ENCODE measurements at places on chromosomes 3 and 15.

DNA sequence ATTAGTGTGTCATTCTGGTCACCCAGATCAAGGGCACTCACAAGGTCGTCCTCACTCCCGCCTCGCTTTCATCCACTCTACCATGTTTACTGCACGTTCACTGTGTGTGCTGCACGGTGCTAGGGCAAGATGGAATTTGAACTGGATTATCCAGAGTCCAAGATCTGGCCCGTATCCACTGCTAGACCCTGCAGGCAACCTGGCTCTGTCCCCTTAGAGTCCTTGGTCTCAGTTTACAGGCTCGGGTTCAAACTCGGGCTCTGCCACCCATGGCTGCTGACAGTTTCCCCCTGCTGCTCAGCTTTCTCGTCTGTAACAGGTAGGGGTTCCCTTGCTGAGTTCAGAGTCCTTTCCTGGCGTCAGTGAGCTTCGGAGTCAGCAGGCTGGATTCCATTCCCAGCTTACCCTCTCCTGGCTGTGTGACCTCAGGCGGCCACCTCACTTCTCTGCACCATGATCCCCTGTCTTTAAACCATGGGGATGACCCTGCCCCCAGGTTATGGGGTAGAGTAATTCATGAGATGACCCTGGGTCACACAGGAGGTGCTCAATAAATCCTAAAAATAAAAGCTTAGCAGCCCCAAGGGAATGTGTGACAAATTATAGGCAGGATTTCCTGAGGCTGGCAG lies 79.6 kb upstream of the SLC6A6 start:
- DNase-seq = no peak

- DNase-seq = no peak
Observed at GRCh38 chr3:100932491-100932890, 60.7 kb downstream of the ABI3BP start.

GRCh38 chr3:180571831-180572598 lies 29.9 kb upstream of the TTC14 start:
- DNase-seq = no peak

DNA sequence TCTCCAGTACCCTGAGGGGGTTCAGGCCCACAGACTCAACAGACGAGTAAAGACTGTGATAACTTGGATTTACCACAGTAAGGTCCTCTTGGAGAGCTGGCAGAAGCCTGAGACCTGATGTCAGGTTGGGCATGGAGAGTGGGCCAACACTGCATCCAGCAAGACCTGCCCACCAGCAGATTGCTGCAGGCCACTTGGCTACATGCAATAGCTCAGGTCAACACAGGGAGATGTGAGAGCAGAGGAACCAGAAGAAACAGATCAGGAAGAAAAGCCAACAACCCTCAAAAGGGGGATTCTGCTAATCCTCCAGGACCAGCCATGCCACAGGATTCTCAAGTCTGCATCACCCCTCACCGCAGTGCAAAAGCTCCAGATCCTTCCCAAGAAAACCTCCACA lies 1.7 kb upstream of the IP6K1 start:
- no peak for DNase-seq

Data from mucosa of descending colon (tissue), 3 donors.